Stimulated activated CD4-positive, alpha-beta T cell treated with anti-CD3 and anti-CD28 coated beads, Interleukin-1b, Interleukin-23, amount 100 ng/mL, for 4 hours (primary cell): ENCODE measurements at places on chromosomes 3 and 15.

- DNase-seq = no peak
Observed at GRCh38 chr3:42699511-42699971, 3.1 kb downstream of the HHATL start.

- DNase-seq = no peak
Observed at GRCh38 chr15:69164807-69165636, 4.6 kb downstream of the GLCE start.

DNA sequence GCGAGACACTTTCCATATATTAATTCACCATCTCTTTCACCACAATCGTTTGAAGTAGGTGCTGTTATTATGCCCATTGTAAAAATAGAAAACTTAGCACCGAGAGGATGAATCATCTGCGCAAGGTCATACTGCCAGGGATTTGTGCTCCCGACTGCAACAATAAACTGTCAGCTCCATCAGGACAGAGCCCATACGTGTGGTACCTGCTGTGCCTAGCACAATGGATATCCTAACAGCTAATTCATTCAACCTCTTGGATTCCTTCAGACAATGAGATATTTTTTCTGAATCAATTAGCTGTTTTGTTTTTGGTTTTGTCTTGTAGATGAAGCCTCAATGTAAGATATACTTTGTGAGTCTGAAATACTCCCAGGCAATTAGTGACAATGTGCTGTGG, 32.3 kb upstream of the PROK2 start:
- no peak for DNase-seq

- DNase-seq = no peak
Observed at GRCh38 chr3:119350114-119350513, 55.9 kb downstream of the ARHGAP31 start.

- no peak for DNase-seq
Observed at GRCh38 chr3:54963641-54964040, 35.8 kb upstream of the LRTM1 start.

DNA sequence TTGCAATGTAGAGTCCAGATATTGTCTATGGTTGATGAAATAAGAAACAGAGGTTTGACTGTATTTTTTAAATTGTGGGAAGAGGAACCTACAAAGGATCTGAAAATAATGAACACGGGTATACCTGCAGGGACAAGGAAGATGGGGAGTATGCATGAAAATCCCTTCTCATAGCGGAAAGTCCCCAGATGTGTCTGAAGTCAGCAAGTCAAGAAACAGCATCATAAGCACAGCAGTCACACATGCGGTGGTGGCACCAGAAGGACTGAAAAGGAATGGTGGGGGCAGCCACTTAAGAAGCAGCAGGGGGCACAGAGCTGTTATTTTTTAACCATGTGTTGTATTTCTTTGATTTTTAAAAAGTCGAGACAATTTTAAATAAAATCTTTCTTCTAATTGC, 4.7 kb downstream of the MRPS11 start:
- no peak for DNase-seq

DNA sequence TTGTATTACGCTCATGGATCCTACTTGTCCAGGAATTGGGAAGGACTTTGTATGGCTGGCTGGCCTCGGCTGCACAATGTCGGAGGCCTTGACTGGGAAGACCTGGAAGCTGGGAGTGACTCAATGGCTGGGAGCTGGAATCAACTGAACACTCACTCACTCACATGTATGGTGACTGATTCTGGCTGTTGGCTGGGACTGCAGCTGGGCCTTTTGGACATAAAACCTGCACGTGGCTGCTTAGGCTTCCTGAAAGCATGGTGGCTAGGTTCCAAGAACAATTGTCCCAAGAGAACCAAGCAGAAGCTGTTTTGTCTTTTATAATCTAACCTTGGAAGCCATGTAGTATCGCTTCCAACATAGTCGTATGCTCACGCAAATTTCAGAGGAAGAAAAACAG, 38.0 kb upstream of the CMTM8 start:
- no peak for DNase-seq

DNA sequence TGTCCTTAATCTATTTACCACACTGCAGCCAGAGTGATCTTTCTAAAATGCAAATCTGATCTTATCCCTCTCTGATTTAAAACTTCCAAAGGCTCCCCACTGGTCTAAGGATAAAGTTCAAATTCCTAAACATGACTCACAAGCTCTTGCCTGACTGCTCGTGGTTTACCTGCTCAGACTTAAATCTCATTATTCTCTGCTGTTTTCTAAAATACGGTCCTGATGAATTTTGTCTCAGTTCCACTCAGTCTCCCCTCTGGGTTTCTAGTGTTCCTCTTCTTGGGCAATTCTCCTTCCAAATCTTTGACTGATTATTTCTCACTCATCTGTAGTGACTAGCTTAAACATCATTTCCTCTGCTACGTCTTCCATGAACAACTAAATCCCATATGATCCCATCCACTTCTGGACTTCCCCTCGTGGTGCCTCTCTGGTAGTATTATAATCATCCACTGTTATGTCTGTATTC, 108.3 kb downstream of the P3H2 start:
- DNase-seq = no peak

DNA sequence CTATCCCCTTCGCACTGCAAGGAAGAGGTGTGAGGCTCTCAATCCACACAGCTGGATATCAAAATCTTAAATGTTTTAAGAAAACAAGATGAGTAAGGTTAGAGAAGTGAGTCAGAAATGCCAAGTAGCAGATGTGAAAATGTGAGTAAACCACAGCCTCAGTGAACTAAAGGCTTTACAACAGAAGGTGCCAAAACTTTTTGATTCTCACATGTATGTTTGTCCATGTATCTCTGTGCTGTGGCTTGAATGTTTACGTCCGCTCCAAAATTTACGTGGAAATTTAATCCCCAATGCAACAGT, 126.8 kb upstream of the PFN2 start:
- no peak for DNase-seq

DNA sequence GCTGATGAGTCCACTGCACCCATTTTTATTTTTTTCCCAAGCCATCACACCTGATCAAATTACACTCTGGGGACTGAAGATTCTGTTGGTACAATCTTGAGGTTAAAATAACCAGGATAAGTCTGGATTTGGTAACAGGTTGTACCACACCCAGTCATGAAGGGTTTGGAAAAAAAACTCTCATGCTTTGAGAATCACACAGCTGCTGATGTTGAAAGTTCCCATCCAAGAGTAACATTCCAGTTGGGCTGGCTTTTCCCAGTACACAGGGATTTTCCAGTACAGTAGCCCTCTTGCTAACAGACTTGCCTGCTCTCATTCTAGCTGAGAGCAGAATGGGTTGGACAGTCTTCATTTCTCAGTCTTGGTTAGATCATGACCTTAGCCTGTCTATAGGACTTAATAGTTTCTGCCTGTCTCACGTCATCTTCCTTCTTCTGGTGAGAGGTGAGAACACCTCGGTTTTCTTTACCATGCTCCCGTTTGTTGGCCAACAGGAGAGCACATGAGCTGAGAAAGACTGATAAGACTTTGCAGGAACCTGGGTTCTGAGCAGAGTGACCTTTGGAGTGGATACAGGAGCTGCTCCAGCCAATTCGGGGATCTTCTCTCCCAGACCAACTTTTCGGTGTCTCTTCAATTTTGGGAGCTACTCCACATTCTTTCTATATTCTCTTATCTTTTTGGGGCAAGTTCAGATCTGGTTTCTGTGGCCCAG, 300.1 kb upstream of the LYSMD4 start:
- DNase-seq = no peak

DNA sequence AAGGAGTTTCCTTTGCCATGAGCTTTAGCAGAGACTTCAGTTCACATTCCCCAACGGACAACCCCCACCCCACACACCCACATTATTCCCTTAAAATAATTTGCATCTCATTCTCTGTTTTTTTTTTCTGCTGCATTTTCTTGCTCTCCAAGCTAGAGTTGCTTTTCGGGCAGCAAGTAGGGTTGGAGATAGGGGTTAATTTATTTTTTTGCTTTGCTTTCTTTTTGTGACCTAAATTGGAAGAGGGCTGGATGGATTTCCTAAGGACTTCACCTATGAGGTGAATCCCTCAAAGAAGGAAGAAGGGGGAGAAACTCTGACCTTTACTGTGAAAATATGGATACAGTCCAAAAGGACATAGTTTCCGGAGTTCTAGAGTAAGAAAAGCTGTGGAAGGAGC, 6.6 kb downstream of the SOX2 start:
- no peak for DNase-seq

GRCh38 chr3:193767353-193768069, 174.5 kb downstream of the OPA1 start:
- no peak for DNase-seq

DNA sequence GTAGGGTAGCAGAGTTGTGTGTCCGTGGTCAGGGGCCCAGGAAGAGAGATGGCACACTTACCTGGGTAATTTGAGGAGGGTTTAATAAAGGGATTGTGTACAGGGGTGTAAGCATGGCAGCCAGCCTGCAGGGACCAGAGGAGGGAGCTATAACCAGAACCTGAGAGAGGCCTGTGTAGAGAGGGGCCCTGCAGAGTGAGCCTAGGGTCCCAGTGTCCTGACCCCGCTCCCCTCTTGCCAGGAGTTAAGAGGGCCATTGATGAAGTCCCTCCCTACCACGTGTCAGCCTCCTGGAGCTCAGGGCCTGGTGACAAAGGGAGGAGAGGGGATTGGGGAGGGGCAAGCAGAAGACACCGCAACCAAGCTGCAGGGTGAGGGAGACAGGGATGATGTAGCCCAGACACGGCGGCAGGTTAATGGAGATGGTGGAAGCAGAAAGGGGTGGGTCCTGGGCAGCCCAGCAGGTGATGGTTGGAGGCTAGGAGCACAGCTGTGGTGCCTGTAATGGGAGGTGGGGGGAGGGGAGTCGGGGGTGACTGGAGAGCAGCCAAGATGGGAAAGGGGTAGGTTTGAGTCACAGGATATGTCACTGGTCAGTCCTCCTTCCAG, 165.4 kb upstream of the TOPAZ1 start:
- DNase-seq = no peak

DNA sequence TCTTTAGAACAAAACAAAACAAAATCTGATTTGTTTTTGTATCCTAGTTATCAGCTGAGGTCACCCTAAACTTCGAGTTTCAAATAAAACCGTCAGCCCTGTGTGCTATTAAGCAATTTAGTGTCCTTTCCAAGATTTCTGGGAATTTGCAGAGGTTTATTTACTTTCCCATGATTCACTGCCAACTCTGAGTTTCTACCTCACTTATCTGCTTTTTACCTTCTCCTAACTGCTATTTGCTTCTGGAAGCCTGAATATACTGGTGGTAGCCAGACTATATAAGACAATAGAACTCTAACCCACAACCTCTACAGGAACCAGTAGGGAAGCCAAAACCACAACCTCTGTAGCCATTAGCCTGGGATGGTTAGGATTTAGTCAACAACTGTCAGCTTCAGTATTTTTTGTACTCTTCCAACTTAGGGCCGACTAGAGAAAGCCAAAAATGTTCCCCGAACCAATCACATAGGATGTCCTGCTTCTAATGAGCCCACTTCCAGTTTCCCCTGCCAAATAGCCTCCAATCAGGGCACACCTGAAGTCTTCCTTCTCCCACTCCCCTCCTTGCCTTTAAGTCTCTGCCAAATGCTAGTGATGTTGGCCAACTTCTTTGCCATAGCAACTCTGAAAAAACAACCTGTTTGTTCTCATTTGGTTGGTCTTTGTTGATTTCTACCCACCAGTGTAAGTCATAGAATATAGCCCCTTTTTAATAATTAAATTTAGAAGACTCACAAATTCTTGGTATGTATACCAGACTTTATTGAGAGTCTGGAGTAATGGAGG, 273.1 kb downstream of the ULK4 start:
- DNase-seq = no peak

DNA sequence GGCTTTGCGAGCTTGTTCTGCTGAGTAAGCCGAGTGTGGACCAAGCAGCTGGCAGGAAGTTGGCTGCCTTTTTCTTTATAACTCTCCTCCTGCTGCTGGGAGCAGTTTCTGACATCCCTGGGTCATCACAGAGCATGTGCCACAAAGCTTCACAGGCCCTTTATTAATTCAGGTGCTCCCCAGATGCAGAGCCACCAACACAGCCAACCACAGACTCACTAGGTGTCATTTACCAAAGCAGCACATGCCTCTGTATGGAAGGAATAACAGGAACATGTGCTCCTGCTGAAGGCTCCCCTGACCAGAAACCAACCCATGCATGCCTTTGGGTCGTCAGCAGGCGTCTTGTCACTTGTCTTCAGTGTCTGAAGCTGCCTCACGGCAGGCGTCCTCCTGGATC, 152.5 kb downstream of the ADAMTS17 start:
- no peak for DNase-seq

GRCh38 chr3:184479426-184480126, 82.0 kb upstream of the EPHB3 start:
- DNase-seq = no peak

GRCh38 chr3:38112378-38112761, 24.6 kb downstream of the ACAA1 start:
- DNase-seq = no peak

DNA sequence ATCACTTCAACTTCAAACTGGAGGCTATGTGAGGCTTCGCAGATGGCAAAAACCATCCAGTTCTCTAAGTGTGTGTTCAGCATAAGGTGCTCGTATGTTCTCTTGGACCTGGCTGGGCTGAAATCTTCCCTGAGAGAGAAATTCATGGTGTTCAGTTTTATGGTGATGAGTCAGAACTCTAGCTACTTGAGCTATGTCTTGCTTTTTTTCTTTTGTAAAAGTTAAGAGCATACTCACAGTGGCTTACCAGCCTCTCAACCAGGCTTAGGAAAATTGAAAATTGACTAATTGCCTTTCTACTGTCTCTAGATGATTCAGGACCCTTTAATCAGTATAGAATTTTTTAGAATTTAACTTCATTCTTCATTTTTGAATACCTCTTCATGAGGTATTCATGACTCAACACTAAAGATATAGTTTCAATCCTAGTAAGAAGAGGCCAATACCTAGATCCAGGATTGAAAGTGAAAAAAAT, 617.5 kb downstream of the TBL1XR1 start:
- no peak for DNase-seq

DNA sequence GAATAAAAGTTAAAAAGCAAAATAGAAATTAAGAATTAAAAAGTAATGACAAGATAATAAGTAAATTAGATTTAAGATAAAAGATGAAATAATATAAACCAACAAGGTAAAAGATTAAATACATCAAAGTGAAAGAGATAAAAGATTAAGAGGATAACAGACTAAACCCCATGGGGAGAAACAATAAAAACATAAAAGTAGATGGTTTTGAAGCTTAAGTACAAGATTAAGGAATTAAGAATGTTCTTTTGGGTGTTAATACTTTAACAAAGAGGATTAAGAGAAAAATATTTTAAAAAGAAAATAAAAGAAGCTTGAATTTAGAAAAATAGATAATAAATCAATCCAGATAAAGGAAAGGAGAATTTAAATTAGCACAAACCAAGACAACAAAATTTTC, 85.4 kb downstream of the SQOR start:
- no peak for DNase-seq

- no peak for DNase-seq
Observed at GRCh38 chr3:45816544-45816943, 20.2 kb upstream of the SLC6A20 start.

- DNase-seq = no peak
Observed at GRCh38 chr3:101577286-101577685, 3.3 kb downstream of the PCNP start.

DNA sequence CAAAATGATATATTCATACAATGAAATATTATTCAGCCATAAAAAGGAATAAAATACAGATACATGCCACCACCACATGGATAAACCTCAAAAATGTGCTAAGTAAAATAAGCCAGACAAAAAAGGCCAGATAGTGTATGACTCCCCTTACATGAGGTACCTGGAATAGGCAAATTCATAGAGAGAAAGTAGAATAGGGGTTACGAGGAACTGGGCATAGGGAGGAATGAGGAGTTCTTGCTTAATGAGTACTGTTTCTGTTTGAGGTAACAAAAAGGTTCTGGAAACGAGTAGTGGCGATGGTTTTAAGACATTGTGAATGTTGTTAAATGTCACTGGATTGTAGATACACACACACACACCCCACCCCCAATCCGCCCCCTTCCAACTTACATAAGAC, 8.2 kb downstream of the RAF1 start:
- no peak for DNase-seq
